ENCODE measurements at places on chromosomes 1 and 21.

DNA sequence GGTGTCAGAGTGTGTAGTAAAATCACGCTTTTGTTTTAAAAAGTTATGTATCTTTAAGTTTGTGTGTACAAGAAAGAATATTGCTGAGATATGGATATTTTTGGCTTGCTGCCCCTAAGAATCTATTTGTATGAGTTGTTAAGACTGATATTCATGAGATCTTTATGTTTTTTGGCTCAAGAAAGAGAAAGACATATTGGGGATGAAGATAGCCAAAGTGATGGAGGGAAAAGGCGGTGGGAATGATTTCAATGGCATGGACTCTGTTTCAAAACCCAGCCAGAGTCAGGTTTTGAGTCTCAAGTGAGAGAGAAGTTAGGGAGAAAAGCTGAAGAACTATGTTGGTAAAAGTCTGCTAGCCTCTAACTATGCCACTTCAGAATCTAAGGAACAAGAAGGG lies 351.7 kb downstream of the PBX1 start:
- DNase-seq, result no peak

GRCh38 chr1:157595356-157595755 lies 2.5 kb downstream of the FCRL4 start:
- DNase-seq, result no peak

GRCh38 chr1:2468041-2468472 lies 8.0 kb upstream of the PLCH2 start:
- DNase-seq, result peak; percentile 12

- no peak for DNase-seq
Measured at GRCh38 chr1:18118491-18118890, 10.9 kb downstream of the IGSF21 start.

- no peak for DNase-seq
Measured at GRCh38 chr1:16451841-16452528, 11.5 kb downstream of the NECAP2 start.

- DNase-seq, result no peak
Measured at GRCh38 chr1:32611859-32612188, 38.5 kb downstream of the ZBTB8OS start.

DNA sequence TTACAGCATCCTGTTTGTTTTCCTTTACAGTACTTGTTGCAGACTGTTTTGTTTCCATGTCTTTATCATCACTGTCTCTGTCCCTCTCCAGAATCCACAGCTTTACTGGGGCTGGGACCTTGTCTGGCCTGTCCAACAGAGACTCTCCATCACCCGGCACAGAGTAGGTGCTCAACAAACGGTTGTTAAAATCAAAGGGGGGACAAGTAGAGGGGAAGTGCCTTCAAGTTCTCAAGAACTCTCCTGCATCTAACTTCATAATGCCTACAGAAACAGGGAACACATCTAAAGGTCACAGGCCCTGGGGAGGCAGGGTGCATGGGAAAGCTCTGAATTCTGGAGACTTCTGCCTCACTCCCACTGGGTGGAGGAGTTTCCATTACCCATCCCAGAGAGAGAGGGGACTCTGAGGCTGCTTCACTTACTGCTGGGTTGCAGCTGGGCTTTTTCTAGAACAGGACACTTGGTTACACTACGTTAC lies 2.3 kb upstream of the ECE1 start:
- no peak for DNase-seq

DNA sequence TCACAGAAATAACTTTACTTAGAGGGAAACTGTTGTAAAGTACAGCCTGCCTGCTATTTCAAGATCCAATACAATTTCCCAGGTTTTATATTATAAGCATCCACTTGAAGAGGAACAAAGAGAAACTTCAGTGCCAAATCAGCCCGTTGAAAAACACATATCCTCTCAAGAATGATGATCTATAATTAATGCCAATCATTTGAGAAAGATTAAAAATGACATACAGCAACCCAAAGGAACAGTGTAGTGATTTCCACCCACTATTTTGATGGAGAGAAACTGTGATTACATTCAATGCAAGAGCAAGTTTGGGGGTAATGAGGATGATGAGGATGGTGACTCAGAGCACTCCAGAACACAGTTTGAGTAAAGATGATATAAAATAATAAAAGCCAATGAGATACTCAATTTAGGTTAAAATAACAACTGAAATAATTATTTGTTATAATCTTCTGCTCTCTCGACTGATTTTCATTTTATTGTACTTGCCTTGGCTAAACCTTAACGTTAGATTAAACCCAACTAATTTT lies 715.5 kb downstream of the NCAM2 start:
- DNase-seq, result no peak

- DNase-seq, result no peak
Measured at GRCh38 chr1:226373376-226373775, 34.5 kb downstream of the PARP1 start.

Measured in activated effector memory CD4-positive, alpha-beta T cell treated with Interleukin-2 at 50 U/mL for 16 hours (primary cell).